ENCODE measurements at places on chromosomes 12 and 14. TPM values are rescaled to one million over a fixed set of nuclear protein-coding genes. Genes with fewer than 3 reads are reported as not detected.

DNA sequence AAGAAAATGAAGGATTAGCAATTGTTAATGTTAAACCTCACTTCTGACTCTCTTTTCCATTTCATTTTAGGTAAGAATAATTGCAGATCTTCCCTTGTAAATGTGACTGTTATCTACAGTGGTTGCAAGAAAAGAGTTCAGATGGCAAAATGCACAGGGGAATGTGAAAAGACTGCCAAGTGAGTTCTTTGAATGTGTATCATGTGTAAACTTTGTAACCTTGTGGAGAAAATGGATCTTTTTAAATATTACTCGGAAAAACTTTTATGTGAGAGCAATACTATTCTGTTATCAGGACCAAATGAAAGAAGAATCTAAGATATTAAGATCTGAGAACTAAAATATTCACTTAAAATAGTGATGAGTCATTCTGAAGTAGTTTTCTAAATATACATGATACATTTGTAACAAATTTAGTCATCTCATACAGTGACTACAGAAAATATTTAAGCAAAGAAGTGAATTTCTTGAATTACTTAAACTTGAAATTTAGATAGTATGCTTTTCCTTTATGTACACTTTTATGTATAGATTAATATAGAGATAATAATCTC lies 122.5 kb upstream of the CNTN1 start:
- no peak for DNase-seq

DNA sequence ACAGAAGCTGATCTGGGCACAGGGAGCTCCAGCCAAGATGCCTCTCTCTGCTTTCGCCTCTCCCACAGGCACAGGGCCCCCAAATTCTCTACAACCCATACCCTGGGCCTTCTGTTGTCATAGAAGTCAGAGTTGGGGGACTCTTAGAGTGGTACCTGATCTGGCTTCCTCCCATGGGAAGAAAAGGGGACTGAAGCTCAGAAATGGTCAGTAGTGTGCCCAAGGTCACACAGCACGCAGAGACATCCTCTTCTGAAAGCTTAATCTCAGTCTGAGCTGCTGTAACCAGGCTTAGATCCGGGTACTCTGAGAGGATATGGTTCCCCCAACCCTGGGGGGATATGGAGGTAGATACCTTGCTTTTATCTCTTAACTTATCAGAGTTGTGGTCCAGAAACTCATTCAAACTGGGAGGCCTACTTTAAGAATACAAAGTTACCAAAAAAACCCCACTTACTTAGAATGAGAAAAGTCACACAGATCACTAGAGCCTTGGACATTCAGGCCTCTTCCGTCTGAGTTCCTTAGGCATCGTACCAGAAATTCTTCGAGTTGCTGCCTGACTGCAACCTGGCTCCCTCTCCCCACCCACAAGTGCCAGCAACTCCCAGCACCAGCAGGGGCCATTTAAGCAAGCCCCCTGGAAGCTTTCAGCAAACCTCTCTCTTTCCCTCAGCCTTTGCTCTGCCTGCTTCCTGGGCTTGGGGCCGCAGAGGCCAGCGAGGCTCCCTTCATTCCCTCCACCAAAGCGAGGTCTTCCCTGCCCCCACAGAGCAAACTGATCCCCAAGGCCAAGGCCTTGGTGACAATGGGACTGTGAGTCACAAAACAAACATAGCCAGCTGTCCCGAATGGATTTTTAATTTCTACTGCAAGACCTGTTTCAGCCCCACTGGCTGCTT lies 13.9 kb downstream of the KRT7 start:
- no peak for DNase-seq

DNA sequence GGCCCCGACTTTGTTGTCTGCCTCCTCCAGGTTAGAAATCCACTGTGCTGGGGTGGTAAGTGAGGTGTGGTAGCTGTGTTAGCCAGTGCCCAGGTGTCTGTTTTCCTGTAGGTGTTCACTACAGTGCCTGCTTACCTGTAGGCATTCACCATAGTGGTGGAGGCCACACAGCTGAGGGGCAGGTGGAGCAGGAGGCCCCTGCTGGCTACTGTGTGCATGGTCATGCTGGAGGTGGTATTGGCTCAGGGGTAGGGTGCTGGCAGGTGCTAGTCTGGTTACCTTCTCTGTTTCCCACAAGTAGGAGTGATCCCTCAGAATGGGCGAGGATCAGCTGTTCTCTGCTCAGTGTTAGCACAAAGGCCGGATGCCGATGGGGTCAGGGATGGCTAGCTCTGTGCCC lies 217.3 kb downstream of the SYT10 start:
- DNase-seq, result no peak

- no peak for DNase-seq
These were observed 4.3 kb downstream of the INF2 start for GRCh38 chr14:104693482-104694431.

DNA sequence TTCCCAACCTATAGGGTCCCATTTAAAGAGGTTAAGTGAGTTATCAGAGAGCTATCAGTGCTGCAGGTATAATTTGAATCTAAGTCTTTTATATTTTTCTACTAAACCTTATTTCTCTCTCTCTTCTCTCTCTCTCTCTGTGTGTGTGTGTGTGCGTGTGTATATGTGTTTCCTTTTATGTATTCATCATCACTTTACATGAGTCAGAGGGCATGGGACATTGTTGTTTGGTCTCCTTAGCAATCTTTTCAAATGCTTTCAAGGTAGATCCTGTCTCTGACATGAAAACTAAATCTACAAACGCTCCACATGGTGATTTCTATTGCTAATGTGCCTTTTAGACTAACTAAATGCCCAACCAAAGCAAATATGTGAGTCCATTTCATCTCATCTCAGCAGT lies 459.7 kb downstream of the BTG1 start:
- no peak for DNase-seq

GRCh38 chr14:72753044-72753710 lies 140.7 kb downstream of the DPF3 start:
- DNase-seq, result no peak

GRCh38 chr12:130013771-130014484 lies 110.1 kb upstream of the TMEM132D start:
- peak; percentile 84 for DNase-seq

DNA sequence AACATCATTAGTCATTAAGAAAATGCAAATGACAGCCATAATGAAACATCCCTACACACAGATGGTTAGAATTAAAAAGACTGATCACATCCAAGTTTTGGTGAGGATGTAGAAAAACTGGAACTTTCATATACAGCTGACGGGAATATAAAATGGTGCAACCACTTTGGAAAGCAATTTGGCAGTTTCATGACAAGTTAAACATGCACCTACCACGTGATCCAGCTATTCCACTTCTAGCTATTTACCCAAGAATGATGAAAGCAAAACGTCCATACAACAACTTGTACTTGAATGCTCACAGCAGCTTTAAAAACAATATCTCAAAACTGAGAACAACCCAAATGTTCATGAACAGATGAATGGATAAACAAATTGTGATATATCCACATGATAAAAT lies 77.9 kb upstream of the AVPR1A start:
- DNase-seq, result no peak

GRCh38 chr12:123058481-123058880 lies 78.0 kb downstream of the ARL6IP4 start:
- no peak for DNase-seq

GRCh38 chr14:77526266-77526665 lies 27.6 kb upstream of the ISM2 start:
- DNase-seq, result no peak

- peak; percentile 39 for DNase-seq
These were observed 344.5 kb upstream of the NAV3 start for GRCh38 chr12:77485961-77486854.

DNA sequence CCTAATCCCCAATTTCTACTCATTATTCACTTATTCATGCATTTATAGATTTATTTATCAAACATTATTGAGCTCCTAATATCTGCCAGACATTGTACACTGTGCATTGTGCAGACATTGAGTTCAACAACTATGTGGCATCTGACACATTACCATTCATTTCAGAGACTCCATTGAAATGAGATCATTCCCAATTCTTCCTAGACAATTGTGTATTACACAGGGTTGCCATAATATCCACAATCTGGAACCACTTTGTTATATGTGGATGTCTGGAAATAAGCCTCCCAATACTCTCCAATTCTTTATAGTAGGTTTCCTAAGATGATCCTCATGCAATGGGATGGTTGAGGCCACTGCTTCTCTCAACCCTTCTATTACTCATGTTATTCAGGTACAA lies 165.0 kb downstream of the OTOGL start:
- no peak for DNase-seq

- DNase-seq, result no peak
These were observed 83.6 kb upstream of the LHX5 start for GRCh38 chr12:113555226-113555625.

GRCh38 chr12:3336606-3337311 lies 154.2 kb upstream of the PRMT8 start:
- DNase-seq, result peak; percentile 57

DNA sequence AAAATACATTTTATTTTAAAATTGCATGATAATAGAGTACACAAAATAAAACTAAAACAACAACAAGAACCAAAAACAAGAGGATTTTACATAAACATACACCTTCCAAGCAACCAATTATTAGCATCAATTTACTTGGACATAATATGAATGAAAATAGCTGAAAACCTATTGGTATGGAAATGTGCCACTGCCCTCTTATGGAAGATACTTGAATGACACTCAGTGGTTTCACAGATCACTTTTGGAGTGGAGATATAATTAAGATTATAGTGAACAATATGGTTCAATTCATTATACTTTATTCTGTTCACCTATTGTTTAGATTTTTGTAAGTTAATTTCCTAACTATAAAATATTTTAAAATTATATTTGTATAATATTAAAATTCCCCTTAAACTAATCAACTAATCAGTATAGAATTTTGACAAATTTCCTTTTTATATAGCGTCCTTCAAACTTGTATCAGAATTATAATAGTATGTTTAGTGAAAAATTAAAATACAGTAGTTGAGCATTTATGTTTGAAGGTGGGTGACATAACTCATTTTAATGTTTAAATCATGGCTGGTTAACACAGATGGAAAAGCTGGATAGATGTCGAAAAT lies 70.1 kb downstream of the SLC6A15 start:
- peak; percentile 39 for DNase-seq

DNA sequence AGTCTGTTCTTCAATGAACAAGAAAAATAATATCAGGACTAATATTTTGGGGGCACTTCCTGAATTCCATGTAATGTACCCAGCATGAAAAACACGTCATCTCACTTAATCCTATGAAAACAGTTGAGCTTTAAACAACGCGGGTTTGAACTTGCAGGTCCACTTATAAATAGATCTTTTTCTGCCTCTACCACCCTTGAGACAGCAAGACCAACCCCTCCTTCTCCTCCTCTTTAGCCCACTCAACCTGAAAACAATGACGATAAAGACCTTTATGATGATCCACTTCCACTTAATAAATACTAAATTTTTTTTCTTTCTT lies 203.9 kb upstream of the KRR1 start:
- no peak for DNase-seq

- DNase-seq, result peak; percentile 49
These were observed 64.8 kb downstream of the HECTD4 start for GRCh38 chr12:112317481-112317880.

- no peak for DNase-seq
These were observed 178.8 kb downstream of the FOXA1 start for GRCh38 chr14:37416264-37416663.

- no peak for DNase-seq
These were observed 200.5 kb upstream of the PRICKLE1 start for GRCh38 chr12:42789808-42790760.

DNA sequence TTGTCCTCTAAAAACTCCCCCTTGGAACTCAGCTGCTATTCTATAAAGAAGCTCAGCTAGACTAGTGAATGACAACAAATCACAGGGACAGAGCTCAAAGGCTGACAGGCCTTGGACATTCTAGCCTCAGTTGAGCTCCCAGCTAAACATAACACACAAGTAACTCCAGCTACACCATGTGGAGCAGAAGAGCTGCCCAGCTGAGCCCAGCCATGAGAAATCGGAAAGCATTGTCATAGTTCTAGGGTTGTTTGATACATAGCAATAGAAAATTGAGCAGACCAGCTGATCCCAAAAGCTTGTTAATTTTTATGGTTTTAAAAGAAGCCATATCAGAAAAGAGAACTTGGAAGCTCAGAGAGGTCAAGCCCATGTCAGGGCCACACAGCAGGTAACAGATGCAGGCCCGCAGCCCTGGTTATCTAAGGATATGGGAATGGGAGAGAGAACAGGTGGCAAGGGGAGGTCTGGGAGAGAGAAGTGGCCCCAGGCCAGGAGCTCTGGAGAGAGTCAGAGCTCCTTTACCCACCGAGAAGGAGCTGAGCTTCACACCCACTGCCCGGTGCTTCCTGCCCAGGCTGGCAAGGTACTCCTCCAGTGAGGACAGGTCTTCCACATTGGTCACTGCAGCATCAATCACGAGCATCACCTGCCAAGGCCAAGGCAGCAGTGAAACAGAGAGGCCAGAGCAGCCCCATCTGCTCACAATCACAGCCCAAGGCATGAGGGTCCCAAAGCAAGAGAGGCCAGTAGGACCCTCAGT lies 2.9 kb downstream of the NGB start:
- DNase-seq, result no peak

DNA sequence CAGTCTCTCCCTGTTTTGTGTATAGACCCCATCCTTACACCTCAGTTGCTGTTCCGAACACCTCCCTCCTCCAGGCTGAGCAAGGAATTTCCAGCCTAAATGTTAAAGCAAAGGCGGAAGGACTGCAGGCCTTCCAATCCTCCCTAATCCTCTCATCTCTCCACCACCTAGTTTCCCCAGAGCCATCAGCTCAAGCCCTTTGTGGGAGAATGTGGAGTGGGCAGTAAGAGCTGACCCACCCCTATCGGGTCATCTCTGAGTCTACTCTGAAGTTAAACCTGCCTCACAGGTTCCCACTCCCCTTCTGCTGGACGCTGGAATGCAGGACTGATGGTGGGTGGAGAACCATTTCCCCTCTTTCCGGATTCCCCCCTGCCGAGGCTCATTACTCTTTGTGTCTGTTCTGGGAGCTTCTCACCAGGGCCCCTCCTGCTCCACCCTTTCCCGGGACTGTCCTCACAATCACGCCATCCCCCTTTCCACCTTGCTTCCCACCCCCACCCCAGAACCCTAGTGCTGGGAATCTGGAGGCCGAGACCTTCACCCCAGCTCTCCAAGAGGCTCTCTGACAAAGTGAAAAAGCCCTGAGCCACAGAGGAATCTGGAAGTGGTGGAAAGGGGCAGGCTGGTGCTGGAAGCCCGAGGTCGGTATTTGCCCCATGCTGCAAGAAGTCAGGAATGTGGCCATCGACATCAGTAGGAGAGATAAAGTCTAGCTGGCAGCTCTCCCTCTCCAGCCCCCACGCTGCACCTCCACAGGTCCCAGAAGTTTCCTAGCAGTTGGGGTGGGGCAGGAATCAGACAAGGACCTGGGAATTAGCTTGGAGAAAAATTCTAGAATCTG lies 3.3 kb upstream of the KRT18 start:
- peak; percentile 56 for DNase-seq

The TEDC1 gene
- total RNA-seq, result 3.6 TPM

The UBE3B gene
- total RNA-seq, result 28.4 TPM

The TMTC2 gene
- 25.5 TPM for total RNA-seq

The RAD9B gene
- total RNA-seq, result 0.17 TPM

The CLEC1A gene
- not detected for total RNA-seq

The TMTC1 gene
- total RNA-seq, result 16.1 TPM

The DBX2 gene
- total RNA-seq, result 0.06 TPM

The SYNDIG1L gene
- total RNA-seq, result 0.40 TPM

The ACTN1 gene
- 97.7 TPM for total RNA-seq

The ERP27 gene
- not detected for total RNA-seq

The C14orf180 gene
- not detected for total RNA-seq

The ASB2 gene
- total RNA-seq, result not detected

The ASPG gene
- 0.87 TPM for total RNA-seq

The CIROP gene
- 0.06 TPM for total RNA-seq

The GZMB gene
- not detected for total RNA-seq

The SLC24A4 gene
- 0.15 TPM for total RNA-seq

The CCDC175 gene
- 0.24 TPM for total RNA-seq

All from neural progenitor cell (in vitro differentiated cells).